Tibial artery (tissue), 4 donors: ENCODE measurements at places on chromosomes 3 and 15.

GRCh38 chr3:150317469-150317868 lies 90.6 kb upstream of the TSC22D2 start:
- DNase-seq, result no peak

DNA sequence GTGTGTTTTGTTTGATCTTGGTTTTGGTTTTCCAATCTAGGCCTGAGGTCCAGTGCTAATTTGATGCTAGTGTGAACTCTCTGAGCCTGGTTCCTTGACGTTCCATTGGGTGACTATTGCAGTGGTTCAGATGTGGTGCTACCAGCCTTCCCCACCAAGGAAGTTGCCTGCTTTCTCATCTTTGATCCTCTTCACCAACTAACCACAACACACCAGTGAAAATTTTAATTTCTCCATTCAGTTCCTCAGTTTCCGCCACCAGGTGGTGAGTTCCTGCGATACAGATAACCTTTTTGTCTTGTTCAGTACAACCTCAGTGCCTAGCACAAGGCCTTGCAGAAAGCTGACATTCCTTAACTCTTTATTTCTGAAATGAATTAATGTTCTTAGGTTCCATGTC lies 337.4 kb upstream of the TPRG1 start:
- no peak for DNase-seq

DNA sequence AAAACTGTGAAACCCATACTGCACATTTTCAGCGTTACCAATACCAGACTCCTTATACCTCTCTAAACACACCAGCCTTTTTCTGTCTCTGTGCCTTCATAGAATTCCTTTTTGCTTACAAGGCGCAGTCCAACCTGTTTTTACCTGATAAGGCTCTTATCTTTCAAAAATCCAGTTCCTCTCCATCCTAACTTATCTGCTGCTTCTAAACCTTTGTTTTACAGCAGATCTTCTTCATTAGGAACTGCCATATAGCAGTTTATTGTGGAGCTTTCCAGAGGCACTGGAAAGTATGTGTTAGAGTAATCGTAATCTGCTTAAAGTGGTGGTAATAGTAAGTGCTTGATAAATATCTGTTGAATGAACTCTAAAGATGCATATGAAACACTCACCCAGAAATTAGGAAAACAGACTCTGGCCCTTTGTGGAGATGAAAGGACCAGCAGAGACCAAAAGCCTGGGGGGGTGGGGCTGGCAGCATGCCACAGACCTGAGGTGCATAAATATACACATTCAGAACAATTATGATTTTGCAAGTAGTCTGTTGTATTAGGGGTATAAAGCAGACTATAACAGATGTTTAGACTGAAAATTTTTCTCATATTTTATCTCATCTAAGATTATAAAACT lies 29.3 kb downstream of the PPP2R3A start:
- DNase-seq, result no peak

DNA sequence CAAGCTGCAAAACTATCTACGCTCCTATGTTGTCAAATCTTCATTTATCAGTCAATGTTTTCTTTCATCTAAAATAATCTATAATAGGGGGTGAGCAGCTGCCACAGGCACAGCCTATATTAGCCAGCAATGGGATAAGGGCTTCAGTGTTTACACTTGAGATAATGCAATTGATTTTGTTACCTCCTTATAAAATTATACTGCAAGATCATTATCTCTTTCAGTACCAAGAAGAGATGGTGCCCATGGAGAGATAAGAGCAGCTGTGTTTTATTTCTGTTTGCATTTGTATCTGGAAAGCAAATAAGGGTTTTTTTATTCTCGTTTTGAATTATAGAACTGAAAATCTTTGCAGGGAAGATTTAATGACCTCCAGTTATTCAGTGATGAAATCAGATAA lies 68.9 kb downstream of the PLD1 start:
- DNase-seq, result no peak

- DNase-seq, result no peak
These were observed 46.3 kb downstream of the GPR171 start for GRCh38 chr3:151156618-151157216.

GRCh38 chr3:54123776-54124196 lies 1.4 kb downstream of the CACNA2D3 start:
- no peak for DNase-seq

- DNase-seq, result no peak
These were observed 265.8 kb downstream of the TAFA4 start for GRCh38 chr3:68666429-68667136.

GRCh38 chr3:24482096-24482705 lies 12.4 kb downstream of the THRB start:
- DNase-seq, result no peak

DNA sequence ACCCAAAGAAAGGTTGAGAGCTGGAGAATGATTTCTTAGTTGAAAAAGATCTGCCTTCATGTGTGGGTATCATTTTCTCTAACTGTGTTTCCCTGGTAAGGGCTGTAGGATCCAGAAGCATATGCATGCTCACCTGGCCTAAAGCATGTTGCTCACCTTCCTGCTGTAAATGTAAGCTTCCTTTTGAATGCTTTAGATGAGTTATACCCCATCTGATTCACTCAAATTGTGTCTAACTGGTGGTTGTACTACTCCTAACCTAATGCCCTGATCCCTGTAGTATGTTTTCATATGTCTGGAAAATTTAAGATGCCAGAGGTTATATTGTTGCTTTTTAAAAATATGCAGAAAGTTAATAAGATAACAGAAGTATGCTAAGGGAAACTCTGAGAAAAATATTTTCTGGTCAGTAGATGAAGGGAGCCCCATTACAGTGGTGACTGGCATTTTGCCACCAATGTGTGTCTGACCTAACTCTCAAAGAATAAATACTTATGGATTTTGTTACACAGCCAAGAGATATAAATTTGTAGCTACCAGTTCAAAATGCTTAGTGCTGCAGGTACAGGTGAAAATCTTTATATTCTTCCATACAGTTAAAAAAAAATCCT lies 7.7 kb downstream of the FILIP1L start:
- DNase-seq, result no peak

DNA sequence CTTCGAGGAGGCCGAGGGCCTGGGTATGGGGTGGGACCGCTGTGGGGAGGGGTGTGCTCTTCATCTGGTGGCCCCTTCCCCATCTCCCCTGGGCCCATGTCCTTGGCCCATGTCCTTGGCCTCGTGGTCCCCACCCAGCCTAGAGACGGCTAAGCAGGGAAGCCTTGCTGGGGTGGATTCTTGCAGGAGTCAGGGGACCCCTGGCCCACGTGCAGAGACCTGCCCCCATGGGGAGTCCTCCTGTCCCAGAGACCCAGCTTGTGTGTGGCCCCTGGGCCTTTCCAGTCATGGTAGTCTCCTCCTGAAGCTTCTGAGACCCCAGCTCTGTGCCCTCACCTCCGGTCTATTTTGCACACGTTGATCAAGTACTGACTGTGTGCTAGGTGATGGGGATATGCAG lies 97.4 kb downstream of the TBC1D2B start:
- peak; percentile 38 for DNase-seq

GRCh38 chr15:76994001-76994400 lies 925 bp upstream of the PSTPIP1 start:
- no peak for DNase-seq

- no peak for DNase-seq
These were observed 43.6 kb upstream of the DCBLD2 start for GRCh38 chr3:98945101-98945524.

GRCh38 chr3:101858464-101859030 lies 9.2 kb downstream of the NFKBIZ start:
- DNase-seq, result no peak

GRCh38 chr3:179147514-179147872 lies 664 bp upstream of the PIK3CA start:
- no peak for DNase-seq
